ENCODE measurements at places on chromosomes 4 and X.
A peak's percentile ranks its signal among the peaks of the same experiment; 100 is the strongest.

- peaks cover 12% of the 10 kb centered on the region for H3K27me3 ChIP-seq
- no peaks in the 10 kb centered on the region for H3K36me3 ChIP-seq
- no peak for DNase-seq
- no peak overlapping the region for H3K27ac ChIP-seq
- H3K4me1 ChIP-seq, result peaks cover 5% of the 10 kb centered on the region
- no peak overlapping the region for H3K4me3 ChIP-seq
Observed at GRCh38 chr4:9924750-9925149, 96.5 kb downstream of the SLC2A9 start.

DNA sequence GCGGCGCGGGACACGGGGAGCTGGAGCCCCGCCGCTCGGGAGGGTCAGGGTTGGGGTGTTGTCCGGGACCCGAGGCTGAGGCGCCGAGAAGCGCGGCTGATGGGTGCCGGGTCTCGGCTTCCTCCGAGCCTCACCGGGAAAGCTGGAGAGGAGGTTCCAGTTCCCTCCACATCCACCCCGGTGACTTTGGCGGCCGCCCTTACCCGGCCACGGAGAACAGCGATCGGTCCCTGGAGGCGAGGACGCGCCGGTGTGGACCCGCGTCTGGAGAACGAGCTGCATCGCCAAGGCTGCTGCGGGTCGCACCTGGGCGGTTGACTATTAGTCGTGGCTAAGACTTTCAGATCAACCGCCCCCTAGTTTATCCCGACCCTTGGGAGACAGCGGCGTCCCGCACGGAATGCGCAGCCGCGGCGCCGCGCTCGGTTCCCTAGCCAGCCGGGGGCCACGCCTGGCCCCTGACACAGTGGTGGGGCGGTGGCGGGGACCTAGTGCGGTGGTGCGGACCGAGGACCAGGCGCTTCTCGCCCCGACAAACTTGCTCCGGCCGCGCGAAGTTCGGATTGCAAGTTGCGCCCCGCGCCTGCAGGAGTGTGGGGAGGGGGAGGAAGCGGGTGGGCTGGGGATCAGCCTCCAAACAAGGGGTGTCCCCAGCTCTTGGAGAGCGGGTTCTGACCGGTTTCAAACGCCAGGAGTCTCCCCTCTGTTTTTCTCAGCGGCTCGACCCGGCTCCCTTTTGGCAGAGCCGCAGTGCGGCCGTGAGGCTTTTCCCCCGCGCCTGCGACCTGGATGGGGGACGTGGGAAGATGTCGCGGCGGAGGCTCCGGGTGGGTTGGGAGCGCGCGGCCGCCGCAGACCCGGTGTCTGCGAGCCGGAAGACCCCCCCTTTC lies 568 bp downstream of the FHDC1 start:
- H3K36me3 ChIP-seq, result no peaks in the 10 kb centered on the region
- no peaks in the 10 kb centered on the region for H3K27me3 ChIP-seq
- peaks cover 18% of the 10 kb centered on the region for H3K4me1 ChIP-seq
- peak; percentile 89 for DNase-seq
- H3K27ac ChIP-seq, result no peak overlapping the region

GRCh38 chr4:6444582-6444981 lies 27.8 kb downstream of the PPP2R2C start:
- H3K4me3 ChIP-seq, result no peak overlapping the region
- H3K4me1 ChIP-seq, result peaks cover 6% of the 10 kb centered on the region
- H3K27me3 ChIP-seq, result peaks cover 59% of the 10 kb centered on the region
- no peak overlapping the region for H3K27ac ChIP-seq
- no peaks in the 10 kb centered on the region for H3K36me3 ChIP-seq

DNA sequence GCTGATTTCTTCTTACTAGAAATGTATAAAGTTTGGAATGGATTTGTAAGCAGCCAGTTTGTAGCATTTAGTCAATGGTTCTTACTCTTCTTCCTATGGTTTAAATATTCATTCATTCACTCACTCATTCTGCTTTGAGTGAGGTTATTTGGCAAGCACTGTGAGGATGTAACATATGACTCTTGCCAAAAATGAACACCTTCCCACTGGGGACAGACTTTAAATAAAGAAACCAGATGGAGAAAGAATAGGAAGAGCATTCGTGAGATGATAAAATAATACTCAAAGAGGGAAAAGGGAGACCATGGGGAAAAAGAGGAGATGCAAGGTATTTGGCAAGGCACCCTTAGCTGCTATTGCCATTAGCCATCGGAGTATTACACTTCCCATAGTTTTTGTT lies 586.1 kb downstream of the ADGRL3 start:
- H3K4me1 ChIP-seq, result peaks cover 7% of the 10 kb centered on the region
- H3K36me3 ChIP-seq, result no peaks in the 10 kb centered on the region
- H3K27ac ChIP-seq, result no peak overlapping the region
- DNase-seq, result no peak
- no peaks in the 10 kb centered on the region for H3K27me3 ChIP-seq

DNA sequence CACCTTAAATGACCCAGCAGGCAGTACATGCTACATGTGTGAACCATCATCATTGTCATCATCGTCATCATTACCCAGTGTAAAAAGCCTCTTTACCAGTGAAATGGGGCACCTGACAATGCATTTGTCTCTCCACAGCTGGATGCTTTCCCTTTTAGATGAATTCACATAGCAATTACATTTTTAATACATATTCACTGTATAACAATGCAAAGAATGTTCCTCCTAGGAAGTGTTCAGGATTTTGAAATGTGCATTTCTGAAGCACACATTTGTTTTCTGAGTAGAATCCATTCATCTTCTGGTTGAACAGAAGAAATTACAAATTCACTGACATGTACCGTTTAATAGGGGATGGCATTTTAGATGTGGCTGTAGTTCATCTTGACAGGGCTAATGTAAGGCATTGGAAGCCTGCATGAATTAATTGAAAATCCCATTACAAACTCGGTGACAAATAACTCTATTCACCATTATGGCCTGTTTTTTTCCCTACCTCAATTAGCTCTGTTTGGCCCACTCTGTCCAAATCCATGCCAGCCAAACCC lies 111.1 kb downstream of the SH3RF1 start:
- H3K4me1 ChIP-seq, result peaks cover 48% of the 10 kb centered on the region
- H3K36me3 ChIP-seq, result peaks cover 6% of the 10 kb centered on the region
- no peak overlapping the region for H3K4me3 ChIP-seq
- no peak for DNase-seq
- H3K27ac ChIP-seq, result peak overlapping the region; percentile 88

GRCh38 chrX:131671735-131672134 lies 127.9 kb downstream of the OR13H1 start:
- no peaks in the 10 kb centered on the region for H3K27me3 ChIP-seq
- H3K4me1 ChIP-seq, result no peaks in the 10 kb centered on the region
- no peak for DNase-seq
- no peak overlapping the region for H3K27ac ChIP-seq
- H3K36me3 ChIP-seq, result no peaks in the 10 kb centered on the region
- no peak overlapping the region for H3K4me3 ChIP-seq

- peaks cover 45% of the 10 kb centered on the region for H3K4me1 ChIP-seq
- peak overlapping the region; percentile 80 for H3K27ac ChIP-seq
- peak overlapping the region; percentile 35 for H3K4me3 ChIP-seq
- H3K27me3 ChIP-seq, result no peaks in the 10 kb centered on the region
Observed at GRCh38 chr4:122854447-122855352, 28.1 kb downstream of the FGF2 start.

DNA sequence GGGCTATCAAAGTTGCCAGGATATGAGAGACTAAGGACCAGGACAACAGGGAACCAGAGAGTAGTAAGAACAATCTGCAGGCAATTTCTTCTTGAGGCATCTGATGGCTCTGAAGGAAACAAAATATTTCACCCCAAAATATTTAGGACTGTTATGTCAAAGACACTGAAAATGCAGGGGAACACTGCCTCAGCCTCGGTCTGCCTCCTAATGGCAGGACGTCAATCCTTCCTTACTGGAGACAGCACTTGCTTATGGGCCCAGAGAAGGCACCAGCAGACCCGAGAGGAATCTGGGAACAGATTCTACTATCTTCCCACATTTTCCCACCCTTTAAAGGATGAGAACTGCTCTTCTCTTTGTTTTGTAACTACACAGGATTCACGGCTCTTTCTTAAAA lies 23.3 kb downstream of the RNF150 start:
- no peak for DNase-seq
- H3K36me3 ChIP-seq, result peaks cover 11% of the 10 kb centered on the region
- H3K27me3 ChIP-seq, result no peaks in the 10 kb centered on the region
- H3K27ac ChIP-seq, result no peak overlapping the region

DNA sequence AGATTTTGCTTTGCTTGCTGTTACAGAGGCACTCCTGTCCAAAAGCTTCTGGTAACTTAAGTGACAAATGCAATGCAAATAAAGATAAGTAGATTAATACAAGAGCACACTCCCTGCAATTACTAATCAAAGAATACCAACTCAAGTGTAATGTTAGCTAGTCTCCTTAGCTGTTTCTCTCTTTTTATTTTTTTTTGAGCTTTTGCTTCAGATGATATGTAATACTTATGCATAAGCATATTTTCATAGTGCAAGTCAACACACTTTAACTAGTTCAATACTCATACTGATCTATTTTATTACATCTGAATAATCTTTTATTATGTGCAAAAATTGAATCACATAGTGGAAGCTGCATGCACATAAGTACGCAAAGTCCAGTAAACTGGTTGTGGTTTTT lies 2.7 kb downstream of the SLC7A11 start:
- peaks cover 68% of the 10 kb centered on the region for H3K4me1 ChIP-seq
- no peak for DNase-seq
- no peaks in the 10 kb centered on the region for H3K36me3 ChIP-seq
- H3K27ac ChIP-seq, result peak overlapping the region; percentile 86

DNA sequence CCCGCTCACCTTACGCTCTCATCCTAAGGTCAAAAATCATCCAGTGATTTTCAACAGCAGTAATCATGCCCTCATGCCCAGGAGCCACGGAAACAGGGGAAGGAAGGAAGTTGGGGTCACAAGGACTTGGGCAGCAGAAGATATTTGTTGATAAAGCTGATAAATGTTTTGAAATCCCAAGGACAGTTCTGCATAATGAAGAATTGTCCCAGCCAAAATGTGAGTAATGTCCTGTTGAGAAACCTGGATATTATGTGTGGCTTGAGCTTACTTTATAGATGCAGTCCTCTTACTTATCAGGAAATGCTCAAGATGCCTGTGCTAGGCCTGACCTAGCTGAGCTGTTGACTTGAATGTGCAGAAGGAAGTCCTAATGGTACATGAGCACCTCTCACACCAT lies 263.0 kb upstream of the ZFP42 start:
- no peak for DNase-seq
- H3K36me3 ChIP-seq, result peaks cover 5% of the 10 kb centered on the region
- no peaks in the 10 kb centered on the region for H3K4me1 ChIP-seq
- H3K4me3 ChIP-seq, result no peak overlapping the region
- H3K27ac ChIP-seq, result no peak overlapping the region

DNA sequence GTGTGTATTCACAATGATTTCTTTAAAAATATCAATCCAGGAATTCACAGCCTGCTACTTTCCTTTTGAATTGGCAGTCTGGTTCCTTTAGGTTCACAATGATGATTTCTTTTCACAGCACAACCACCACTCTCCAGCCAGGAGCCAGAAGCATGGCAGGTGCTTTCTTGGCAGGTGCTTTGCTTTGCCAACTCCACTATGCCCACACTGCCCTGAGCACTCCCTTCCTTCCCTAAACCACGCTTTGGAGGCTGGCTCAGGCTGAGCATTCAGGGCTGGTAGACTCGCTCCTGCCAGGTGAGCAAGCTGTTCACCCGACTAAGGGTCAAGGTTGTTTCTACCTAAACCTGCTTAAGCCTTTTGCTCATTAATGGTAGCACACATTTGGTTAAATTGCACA lies 184.5 kb downstream of the SH3KBP1 start:
- peaks cover 49% of the 10 kb centered on the region for H3K4me1 ChIP-seq
- DNase-seq, result no peak
- H3K27ac ChIP-seq, result peak overlapping the region; percentile 70
- H3K4me3 ChIP-seq, result no peak overlapping the region
- no peaks in the 10 kb centered on the region for H3K27me3 ChIP-seq

GRCh38 chrX:27251369-27251768 lies 211.8 kb downstream of the PPP4R3C start:
- H3K27ac ChIP-seq, result no peak overlapping the region
- DNase-seq, result no peak
- H3K4me3 ChIP-seq, result no peak overlapping the region
- H3K4me1 ChIP-seq, result no peaks in the 10 kb centered on the region
- no peaks in the 10 kb centered on the region for H3K27me3 ChIP-seq

DNA sequence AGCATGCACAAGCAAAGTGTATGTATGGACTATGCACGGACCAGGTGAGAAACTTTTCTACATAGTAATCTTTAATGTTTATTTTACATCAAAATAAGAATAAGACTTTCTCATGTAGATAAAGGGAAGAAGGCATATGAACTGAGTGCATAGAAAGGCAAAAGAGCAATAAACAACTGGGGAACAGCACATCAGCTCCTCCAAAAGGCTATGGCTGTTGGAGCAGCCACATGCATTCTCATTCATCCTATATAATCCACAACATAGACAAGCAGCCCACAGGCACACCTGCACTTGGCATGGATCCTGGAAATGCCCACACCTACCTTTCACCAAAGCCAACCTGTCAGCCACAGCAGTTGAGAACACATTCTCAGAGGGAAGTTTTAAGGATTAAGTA lies 586.9 kb upstream of the INTU start:
- no peaks in the 10 kb centered on the region for H3K27me3 ChIP-seq
- H3K4me3 ChIP-seq, result no peak overlapping the region
- H3K27ac ChIP-seq, result peak overlapping the region; percentile 92
- DNase-seq, result no peak

- H3K27me3 ChIP-seq, result no peaks in the 10 kb centered on the region
- no peaks in the 10 kb centered on the region for H3K4me1 ChIP-seq
- H3K27ac ChIP-seq, result no peak overlapping the region
- no peak overlapping the region for H3K4me3 ChIP-seq
Observed at GRCh38 chr4:181443021-181443420, 800.2 kb upstream of the TENM3 start.

DNA sequence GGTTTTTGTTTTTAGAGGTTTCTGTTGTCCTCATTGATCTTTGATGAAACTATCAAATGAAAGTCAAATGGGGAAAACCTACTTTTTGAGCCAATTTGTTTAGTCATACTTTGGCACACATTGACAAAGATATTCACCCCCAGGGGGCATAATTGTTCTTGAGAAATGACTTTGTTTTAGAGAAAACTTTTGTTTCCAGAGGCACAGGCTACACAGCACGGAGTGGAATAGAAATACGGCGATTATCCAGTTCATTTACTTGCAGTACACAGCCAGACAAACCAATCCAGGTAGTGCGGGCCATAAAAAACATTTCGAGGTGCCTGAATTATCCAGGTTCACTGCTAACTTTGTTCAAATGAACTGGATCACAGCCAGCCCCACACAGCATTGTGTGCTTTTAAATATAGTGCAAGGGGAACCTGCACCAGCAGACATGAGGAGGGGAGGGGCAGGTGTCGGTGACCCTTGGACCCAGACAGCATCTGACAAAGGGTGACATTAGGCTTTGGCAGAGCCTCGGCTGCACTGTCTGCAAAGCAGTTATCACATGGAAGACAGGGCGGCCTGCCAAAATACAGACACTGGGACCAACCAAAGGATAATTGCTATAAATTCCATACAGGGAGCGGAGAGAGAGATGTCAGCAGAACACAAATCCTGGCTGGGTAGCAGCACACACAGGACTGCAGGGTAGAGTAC lies 179.6 kb upstream of the NOCT start:
- H3K4me1 ChIP-seq, result peaks cover 18% of the 10 kb centered on the region
- no peak overlapping the region for H3K4me3 ChIP-seq
- peaks cover 4% of the 10 kb centered on the region for H3K27me3 ChIP-seq
- no peak overlapping the region for H3K27ac ChIP-seq
- DNase-seq, result no peak
- H3K36me3 ChIP-seq, result no peaks in the 10 kb centered on the region

- H3K4me1 ChIP-seq, result no peaks in the 10 kb centered on the region
- DNase-seq, result no peak
- H3K4me3 ChIP-seq, result no peak overlapping the region
- H3K27me3 ChIP-seq, result peaks cover 6% of the 10 kb centered on the region
- H3K36me3 ChIP-seq, result no peaks in the 10 kb centered on the region
- no peak overlapping the region for H3K27ac ChIP-seq
Observed at GRCh38 chrX:37701588-37701987, 16.0 kb downstream of the XK start.
